Stimulated activated CD8-positive, alpha-beta memory T cell treated with anti-CD3 and anti-CD28 coated beads, Interleukin-4, amount 100 ng/mL, for 1 hour (primary cell): ENCODE measurements at places on chromosomes 5 and 9.

GRCh38 chr9:102101723-102102122, 363.3 kb upstream of the GRIN3A start:
- DNase-seq = no peak

- DNase-seq = no peak
These were observed 110.6 kb upstream of the ELL2 start for GRCh38 chr5:96072138-96072790.

- no peak for DNase-seq
These were observed 22.9 kb downstream of the SLC22A5 start for GRCh38 chr5:132392411-132392810.

GRCh38 chr5:137395011-137395755, 103.9 kb downstream of the SPOCK1 start:
- DNase-seq = no peak

DNA sequence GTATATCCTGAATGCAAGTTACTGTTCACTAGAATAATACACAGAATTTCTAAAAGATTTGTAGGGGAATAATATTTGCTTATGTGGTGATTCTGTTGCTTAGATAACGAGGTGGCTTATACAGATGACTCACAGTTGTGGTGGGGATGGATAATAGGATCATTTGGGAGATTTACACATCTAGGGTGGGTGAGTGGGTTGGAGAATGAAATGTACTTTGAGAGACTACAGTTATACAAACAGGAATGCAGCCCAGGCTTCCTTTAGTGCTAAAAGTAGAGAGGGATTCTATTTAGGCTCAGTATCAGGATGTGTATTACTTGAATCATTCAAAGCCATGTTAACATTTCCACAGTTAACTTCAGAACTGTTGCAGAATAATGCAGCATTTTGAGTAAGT, 1.8 kb downstream of the CTXN3 start:
- no peak for DNase-seq

DNA sequence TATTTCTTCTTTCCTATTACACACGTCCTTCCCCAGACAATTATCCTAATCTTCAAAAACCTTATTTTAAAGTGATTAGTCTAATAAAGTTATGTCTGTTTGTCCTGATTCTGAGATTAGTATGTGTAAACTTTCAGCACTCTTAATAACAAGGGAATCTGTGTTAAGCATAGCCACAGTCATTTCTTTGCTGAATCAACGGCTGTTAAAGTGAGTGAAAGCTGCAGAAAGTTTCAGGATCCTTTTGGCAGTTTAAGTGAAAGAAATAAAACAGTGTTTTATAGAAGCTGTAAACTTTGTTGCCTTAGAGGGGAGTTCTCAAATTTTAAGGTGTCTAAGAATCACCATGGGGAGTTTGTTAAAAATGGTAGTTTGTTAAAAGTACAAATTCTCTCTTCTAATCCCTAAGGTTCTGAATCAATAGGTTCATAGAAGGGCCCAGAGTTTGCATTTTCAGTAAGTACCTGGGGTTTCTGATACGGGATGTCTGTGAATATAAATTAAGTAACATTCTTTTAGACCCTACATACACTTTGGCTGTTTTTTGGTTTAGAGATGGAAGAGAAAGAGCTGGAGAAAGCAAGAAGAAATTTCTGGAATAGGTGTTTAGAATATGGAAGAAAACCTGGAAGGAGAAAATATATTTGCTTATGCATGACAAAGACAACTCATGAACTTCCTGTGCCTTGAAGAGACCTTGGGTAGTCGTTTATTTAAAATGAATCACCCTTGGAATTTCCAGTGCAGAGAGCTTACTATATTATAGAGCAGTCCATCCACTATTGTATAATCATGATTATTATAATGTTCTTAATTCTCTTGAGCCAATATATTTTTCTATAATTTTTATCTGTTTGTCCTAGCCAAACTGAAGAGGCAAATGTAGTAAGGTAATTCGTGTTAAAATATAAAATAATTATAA, 45.7 kb downstream of the SCAMP1 start:
- DNase-seq = no peak

GRCh38 chr5:23639326-23639725, 131.9 kb downstream of the PRDM9 start:
- no peak for DNase-seq

DNA sequence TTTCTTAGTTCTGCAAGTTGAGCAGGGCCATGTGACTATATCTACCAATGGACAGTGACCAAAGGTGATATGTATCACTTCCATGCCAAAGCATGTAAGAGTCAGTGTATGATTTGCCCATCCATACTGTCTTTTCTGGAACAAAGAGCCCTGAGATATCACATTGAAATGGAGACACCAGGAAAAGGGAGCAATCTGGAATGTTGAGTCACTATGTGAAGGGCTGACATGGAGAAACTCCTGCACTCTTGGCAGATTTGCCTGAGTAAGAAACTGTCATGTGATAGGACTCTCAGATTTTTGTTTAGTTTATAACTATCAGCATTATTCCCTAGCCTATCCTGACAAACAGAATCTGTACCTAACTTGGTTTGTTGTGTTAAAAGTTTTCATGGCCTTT, 29.8 kb upstream of the TMEM161B start:
- no peak for DNase-seq

DNA sequence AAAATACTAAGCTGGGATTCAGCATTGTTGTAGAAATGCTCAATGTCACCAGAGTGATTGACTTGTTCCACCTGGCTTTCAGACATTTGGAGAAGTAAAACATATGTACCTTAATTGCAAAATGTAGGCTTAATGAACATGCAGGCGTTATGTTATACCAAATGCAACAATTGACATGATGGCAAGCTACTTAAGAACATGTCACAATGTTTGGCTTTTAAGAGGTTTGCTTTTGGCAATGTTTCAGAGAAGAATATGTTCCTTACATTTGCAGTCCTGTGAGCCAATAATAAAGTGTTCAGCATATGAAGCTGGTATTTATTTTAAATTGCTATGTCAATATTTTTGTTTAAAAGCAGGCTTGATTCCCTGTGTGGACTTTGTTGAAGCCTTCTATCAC, 111.7 kb upstream of the NUDT12 start:
- DNase-seq = no peak

- no peak for DNase-seq
These were observed 366.8 kb downstream of the FAM170A start for GRCh38 chr5:119996128-119996527.

- no peak for DNase-seq
These were observed 10.6 kb downstream of the DELE1 start for GRCh38 chr5:141934099-141934844.

DNA sequence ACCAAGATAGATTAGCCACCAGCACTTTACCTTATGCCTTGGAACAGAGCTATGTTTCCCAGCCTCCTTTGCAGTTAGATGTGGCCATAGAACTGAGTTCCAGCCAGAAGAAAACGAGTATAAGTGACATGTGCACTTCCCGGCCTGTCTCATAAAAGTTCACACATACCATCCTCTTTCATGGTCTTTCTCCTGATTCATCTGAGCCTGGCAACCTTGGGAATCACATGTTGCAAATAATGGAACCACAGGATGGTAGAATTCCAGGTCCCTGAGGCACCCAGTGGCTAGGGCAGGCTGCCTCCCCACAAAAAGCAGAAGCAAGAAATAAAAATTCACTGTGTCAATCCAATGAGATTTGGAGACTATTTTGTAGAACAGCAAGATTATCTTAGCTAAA, 128.1 kb downstream of the PDE4D start:
- no peak for DNase-seq

GRCh38 chr9:81074221-81074620, 615.1 kb downstream of the TLE1 start:
- DNase-seq = no peak

DNA sequence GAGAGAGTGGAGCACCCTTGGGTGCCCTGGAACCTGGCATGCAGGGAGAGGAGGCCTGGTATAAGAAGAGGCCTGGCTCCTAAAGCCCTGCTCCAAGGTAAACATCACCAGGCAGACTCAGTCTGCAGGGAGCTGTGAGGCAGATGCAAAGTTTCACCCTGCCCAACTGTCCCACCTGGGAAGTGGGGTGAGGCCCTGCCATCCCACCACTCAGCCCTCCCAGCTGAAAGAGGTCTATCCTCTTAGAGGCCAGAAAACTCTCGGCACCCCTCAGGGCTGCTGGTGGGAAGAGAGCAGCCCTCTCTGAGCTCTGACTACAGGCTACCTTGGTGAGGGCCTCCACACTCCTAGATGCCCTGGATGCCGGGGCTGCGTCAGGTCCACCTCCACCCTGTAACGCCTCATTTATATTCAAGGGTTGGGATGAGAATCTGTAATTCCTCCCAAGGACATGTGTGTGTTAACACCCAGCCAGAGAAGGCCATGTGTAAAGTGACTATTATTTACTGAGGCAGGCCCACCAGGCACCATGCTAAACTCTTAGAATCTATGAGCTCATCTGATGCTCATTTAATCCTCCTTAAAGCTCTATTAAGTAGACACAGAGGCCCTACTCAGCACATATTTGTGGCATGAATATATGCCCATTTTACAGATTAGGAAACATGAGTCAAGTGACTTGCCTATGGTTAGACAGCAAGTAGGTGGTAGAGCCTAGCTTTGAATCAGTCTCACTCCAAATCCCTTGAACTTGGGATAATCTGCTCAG, 205.9 kb downstream of the FSTL4 start:
- DNase-seq = no peak

GRCh38 chr9:91785447-91785842, 164.6 kb downstream of the ROR2 start:
- no peak for DNase-seq

DNA sequence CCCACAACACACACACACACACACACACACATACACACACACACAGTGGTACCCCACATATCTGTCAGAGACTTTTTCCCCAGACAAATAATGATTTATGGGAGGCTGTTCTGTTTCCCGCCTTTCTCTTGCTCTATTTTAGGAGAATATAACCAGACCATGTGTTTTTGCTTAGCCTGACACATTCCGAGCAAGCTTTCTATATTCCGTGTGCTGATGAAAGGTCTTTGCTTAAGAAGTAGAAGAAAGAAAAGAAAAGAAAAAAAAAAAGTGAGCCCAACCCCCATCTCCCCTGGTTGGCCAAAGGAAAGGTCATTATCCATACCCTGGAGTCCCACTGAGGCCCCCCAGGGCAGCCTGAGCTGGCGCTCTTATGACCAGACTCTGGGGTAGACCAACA, 338.6 kb downstream of the SLIT3 start:
- DNase-seq = no peak

GRCh38 chr9:2041736-2042135, 26.6 kb downstream of the SMARCA2 start:
- DNase-seq = no peak

DNA sequence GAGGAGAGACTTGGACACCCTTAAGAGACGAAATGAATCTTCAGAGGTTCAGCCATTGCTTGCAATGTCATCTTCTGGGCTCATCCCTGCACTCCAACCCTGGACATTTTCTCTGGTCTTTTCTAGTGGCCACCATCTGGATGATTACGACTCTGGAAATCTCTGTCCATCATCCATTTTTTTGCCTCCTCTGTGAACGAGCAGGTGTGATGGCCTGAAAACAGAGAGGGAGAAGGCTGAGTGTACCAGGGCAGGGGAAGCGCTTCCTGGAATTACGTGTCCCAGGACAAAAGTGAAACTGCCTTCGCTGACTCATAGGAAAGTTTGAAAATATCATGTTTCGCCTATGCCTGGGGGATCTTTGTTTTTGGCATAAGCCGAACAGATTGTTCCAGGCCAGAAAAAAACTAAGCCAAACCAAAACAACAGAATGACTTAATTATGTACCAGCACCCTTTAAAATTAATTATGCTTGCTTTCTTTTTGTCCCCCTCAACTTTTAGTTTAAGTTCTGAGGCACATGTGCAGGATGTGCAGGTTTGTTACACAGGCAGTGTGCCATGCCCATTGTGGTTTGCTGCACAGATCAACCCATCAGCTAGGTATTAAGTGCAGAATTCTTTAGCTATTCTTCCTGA, 31.9 kb downstream of the ANKRD33B start:
- no peak for DNase-seq

- no peak for DNase-seq
These were observed 8.4 kb upstream of the PHYHD1 start for GRCh38 chr9:128912270-128912853.

DNA sequence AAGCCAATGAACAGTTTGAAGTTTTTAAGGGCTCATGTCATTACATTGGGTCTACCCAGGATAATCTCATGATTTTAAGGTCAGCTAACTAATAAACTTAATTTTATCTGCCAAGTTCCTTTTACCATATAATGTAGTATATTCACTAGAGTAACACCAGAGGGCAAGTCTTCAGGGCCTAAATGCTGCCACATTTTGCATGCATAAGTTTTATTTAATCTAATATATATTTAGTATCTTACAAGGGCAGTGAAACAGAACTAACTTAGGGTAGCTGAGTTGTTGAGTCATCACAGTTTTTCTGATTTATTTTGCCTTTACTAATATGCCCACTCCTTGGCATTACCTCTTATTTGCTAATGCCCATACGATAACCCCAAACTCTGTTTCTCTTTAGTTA, 8.1 kb upstream of the APC start:
- no peak for DNase-seq

GRCh38 chr9:79149585-79149984, 422.2 kb upstream of the TLE4 start:
- DNase-seq = no peak

- no peak for DNase-seq
These were observed 46.8 kb upstream of the RNF20 start for GRCh38 chr9:101486693-101487442.

GRCh38 chr5:79875230-79875629, 115.8 kb downstream of the MTX3 start:
- no peak for DNase-seq

DNA sequence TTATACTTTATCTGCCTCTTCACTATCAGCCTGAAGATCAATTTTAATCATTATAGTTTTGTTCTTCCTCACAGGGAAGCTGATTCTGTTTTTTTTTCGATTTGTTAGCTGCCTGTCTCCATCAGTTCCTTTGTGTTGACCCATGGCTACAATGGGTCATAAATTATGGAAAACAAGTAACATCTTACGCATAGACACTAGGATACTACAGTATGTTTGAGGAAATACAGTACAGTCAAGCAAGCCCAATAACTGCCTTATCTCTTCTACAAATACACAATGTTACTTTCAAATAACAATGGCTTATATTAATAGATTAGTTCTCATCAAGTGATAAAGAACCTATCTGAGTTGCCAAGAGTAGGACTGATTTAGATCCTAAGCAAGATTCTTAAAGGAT, 160.5 kb upstream of the FREM1 start:
- no peak for DNase-seq

GRCh38 chr5:176169393-176170063, 68.7 kb upstream of the SIMC1 start:
- no peak for DNase-seq

GRCh38 chr5:181044093-181044599, 4.1 kb downstream of the BTNL9 start:
- no peak for DNase-seq

- DNase-seq = no peak
These were observed 638 bp downstream of the DIRAS2 start for GRCh38 chr9:90641884-90642487.

- no peak for DNase-seq
These were observed 36.5 kb upstream of the NTNG2 start for GRCh38 chr9:132125361-132125760.

GRCh38 chr5:116032991-116033390, 719 bp downstream of the ARL14EPL start:
- DNase-seq = no peak
